Activated T-cell treated with anti-CD3 and anti-CD28 coated beads for 24 hours (primary cell): ENCODE measurements at places on chromosomes 11 and 22.

- DNase-seq = no peak
Observed at GRCh38 chr11:76724171-76724768, 53.7 kb upstream of the LRRC32 start.

DNA sequence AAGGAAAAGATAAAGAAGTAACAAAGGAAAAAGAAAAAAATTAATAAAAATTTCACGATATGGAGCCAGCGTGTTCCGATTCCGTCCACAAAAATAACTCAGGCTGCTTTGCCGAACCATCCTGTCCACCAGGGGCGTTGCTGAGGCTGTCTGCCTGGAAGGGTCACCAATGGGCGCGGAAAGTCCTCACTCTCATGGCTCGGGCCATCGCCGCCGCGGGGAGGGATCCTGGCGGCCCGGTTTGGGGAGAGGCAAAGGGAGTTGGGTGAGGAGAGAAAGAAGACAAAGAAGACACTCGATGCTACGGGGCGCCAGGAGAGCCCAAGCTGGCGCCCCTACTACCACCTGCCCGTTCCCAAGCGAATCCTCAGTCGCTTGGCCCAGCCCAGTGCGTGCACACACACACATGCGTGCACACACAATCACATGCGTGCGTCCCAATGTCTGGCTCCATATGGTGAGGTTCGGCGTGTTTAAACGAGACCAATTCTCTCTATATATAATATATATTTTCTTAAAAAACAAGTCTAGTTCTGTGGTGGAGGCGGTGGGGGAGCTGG is 5.6 kb upstream of the PYGM start:
- no peak for DNase-seq

DNA sequence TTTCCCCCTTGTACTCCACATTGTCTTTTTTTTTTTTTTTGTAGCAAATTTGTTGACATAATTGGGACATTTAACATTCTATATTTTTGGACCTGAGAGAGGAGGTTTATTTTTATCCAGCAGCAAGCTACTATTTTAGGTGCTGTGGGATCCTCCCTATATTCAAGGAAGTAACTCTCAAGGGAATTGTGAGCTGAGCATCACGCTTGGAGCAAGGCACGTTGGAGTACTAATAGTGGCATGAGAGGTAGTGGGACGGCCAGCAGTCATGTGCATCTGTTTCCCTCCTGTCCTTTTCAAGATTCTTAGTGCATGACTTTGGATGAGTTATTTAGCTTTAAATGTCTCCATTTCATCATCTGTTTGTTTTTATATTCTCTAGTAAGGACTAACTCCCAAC is 52.3 kb downstream of the EXT2 start:
- no peak for DNase-seq

DNA sequence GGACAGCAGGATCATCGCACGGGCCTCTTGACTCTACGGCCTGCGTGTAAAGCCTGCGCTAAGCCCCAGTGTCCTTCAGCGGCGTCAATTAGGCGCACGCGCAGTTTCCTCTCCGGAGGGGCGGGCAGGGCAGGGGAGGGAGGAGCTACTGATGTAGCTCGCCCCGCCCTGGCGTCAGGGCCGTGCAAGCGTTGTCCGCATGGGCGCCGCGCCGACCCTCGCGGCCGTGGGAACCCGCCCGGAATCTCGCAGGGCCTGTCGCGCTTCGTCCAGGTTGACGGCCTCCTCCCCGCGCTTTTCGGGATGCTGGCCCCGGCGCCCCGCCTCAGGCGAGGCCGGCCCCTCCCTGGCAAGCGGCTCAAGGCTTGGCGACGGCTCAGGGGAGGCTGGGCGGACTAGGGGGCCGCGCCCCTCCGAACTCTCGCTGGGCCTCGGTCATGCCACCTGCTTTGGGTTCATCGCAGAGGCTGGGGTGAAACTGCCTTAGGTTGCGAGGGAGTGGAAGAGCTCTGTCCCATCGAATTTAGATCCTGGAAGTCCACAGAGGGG is 61.1 kb downstream of the ST3GAL4 start:
- peak; percentile 65 for DNase-seq

GRCh38 chr22:39493759-39494158 is 8.3 kb upstream of the MIEF1 start:
- DNase-seq = no peak

- no peak for DNase-seq
Observed at GRCh38 chr11:77418971-77419597, 54.8 kb downstream of the PAK1 start.

DNA sequence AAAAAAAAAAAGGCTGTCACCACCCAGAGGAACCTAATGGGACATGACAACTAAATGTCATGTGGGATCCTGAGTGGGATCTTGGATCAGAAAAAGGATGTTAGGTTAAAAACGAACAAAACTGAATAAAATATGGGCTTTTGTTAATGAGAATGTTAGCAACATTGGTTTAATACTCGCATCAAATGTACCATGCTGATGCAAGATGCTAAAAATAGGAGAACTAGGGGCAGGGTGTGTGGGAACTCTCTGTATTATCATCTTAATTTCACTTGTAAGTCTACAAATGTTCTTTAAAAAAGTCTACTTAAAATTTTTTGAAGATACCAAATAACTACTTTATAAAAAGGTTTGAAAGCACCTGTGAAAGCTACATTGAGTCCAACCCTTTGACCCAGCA is 88.8 kb upstream of the PRR5 start:
- DNase-seq = no peak

GRCh38 chr11:20474882-20475517 is 87.5 kb downstream of the PRMT3 start:
- DNase-seq = no peak

GRCh38 chr11:47028195-47029093 is 91.9 kb downstream of the CSTPP1 start:
- DNase-seq = no peak

GRCh38 chr11:57124505-57124904 is 57.2 kb upstream of the LRRC55 start:
- no peak for DNase-seq

GRCh38 chr11:123473941-123474677 is 44.0 kb downstream of the GRAMD1B start:
- no peak for DNase-seq

GRCh38 chr11:70020336-70021214 is 57.5 kb upstream of the ANO1 start:
- no peak for DNase-seq

DNA sequence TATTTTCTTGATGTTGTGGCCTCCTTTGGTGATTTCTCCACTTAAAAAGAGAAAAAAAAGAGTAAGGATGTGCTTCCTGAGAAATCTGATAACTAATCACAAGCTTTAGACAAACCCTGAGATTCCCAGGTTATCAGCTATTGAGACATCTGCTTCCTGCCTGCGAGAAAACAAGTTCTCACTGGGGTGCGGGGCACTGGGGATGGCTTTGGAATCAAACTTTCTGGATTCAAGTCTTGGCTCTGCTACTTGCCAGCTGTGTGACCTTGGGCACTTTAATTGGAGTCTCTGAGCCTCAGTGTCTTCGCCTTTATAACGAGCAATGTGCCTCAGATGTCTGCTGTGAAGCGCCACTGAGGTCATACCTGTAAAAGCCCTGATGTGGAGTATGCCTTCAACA is 152.5 kb upstream of the NAV2 start:
- DNase-seq = no peak

DNA sequence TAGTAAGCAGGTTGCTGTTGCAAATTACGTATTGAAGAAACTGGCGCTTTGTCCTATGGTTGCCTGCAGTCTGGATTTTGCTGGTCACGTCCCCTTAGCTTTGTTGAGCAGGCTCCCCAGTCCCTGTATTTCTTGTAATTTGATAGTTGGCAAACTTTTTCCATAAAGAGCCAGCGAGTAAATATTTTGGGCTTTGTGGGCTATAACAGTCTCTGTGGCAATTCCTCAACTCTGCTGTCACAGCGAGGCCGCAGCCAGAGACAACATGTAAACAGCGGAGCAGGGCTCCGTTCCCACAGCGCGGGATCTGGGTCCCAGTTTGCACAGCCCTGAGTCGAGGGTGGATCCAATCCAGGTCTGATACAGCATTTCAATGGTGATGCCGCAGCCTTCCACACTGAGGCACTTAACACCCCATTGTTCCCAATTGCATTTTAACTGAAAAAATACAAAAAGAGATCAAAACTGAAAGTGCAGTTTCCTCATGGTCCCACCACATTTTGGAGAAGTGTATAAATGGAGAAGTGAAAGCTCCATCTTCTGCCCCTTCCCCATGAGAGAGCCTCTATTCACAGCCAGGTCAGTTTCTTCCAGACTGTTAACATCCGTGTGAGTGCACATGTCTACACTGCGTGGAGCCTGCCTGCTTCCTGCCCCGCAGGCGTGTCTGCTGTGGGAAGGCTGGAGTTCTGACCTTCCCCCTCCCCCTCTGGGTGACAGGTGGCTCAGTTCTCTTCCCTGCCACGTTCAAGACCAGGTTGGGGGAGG is 89.1 kb downstream of the RPS6KA4 start:
- no peak for DNase-seq

DNA sequence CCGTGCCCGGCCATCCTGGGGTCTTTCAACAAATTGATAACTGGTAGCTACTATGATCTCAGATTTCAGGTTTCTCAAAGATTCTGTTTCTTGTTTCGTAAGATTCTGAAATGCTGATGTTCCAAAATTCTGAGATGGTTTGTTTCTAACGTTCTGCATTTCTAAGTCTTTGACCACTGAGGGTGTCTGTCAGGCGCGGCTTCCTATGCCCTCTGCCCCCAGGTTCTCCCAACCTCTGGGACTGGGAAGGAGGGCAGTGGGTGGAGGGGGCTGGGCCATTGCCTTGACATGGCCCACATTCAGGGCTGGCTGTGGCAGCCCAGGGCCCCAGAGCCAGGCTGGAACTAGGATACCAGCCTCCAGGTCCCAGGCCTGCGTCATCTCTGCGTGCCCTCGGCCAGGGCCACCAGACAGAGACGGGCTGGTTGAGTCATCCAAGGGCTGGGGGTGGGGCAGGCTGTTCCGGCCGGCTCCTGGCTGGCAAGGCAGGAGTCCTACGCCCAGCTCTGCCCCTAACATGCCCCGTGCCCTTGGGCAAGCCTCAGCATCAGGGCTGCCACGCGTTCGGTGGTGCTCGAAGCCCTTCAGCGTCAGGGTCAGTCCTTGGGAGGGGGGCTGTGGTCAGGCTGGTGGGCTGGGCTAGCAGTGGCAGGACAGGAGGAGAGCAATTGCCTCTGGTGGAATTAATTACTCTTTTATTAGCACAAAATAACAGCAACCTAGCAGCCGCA is 5.2 kb downstream of the TMEM134 start:
- DNase-seq = no peak

- DNase-seq = no peak
Observed at GRCh38 chr11:117361432-117361831, 33.8 kb downstream of the CEP164 start.

- no peak for DNase-seq
Observed at GRCh38 chr11:114250993-114251814, 45.0 kb upstream of the NNMT start.

GRCh38 chr11:124915541-124916369 is 3.3 kb upstream of the HEPN1 start:
- no peak for DNase-seq

- DNase-seq = no peak
Observed at GRCh38 chr11:43537833-43538615, 142.5 kb upstream of the HSD17B12 start.

GRCh38 chr11:47536915-47537314 is 16.0 kb downstream of the CELF1 start:
- DNase-seq = no peak

DNA sequence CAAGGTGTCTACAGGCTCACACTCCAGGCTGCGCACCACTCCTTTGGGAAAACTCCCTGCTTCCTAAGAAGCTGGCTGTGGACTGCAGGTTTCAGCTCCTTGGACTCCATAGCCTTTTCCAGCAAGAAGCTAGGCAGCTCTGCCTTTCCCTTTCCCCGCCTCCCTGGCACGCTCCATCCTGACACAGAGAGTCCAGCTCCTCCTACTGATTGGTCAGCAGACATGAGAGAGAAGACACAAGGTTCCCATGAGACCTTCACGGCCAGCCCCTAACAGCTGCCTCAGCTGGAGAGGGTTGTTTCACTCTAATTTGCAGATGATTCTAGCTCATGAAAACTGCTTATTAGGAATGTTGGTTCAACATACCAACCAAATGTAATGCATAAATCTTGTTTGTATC is 27.6 kb downstream of the TENM4 start:
- no peak for DNase-seq

DNA sequence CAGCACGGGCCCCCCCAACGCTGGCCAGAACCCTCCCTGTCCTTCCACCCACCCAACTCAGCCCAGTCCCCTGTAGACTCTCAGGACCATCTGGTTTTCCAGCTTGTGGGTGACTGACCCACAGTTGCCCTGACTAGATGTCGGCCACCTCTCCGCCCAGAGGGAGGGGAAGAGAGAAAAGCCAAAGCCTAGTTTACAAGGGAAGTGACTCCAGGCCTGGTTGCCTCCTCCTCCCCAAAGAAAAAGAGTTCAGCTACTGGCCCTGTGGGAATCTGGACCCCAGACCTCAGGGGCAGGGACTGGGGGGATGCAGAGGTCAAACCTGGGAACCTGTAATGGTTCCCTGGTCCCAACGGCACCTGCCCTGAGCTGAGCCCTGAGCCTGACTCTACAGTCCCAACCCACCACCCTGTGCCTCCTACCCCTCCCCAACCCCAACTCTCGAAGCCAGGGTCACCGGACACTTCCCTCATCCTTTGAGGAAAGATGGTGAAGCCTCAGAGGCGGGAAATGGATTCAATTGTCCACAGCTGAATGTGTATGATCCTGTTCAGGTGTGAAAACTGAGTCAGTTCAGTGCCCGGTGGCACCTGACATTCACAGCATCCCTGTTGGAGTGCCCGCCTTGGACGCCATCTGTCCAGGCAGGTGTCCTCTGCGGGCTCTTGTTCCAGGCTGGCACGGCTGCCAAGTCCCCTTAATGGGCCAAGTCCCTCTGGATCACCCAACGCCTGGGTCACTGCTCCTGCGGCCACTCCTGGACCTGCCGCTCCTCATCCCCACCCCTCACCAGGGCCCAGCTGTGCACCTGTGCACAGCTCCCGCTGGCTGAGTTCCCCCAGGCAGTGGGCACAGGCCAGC is 21.0 kb upstream of the WNT7B start:
- DNase-seq = no peak

GRCh38 chr11:106974831-106975230 is 43.4 kb downstream of the GUCY1A2 start:
- DNase-seq = no peak

DNA sequence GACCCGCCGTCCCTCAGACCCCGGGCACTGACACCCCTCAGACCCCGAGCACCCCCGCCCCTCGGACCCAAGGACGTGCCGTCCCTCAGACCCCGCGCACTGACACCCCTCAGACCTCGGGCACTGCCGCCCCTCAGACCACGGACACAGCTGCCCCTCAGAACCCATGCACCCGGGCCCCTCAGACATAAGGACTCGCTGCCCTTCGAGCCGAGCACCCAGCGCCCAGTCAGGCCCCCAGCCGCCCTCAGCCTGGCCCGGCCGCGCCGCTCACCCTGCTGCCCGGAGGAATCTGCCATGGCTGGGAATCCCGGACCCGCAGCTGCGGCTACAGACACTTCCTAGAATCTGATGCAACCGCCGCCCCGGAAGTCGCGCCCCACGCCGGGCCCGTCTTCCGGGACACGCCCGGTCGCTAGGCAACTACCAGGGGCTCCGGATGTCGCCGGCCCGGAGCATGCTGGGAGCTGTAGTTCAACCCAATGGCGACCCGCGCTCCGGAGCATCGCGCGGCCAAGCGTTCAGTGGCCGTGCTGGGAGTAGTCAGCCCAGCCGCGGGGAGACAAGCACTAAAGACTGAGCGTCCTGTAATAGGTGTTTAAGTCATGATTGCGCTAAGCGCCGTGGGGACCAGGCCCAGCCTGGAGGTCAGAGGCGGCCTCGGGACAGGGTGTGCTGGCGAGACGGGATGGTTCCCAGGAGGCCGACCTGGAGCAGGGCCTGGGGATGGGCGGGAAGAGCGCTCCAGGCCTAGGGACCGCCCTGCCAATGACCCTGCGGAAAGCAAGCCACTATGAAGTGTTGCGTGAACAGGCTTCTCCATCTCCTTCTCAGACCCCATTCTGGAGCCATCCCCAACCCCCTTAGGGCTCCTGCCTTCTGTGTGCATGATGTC is at the start of gene CARS1:
TSS of gene CARS1 (minus strand) at position 355 of the 895 bp plus-strand sequence. CDS start at position 299, 56 bp downstream.
- peak; percentile 94 for DNase-seq
